GM13976 (cell line): ENCODE measurements at places on chromosomes 16 and 17.

DNA sequence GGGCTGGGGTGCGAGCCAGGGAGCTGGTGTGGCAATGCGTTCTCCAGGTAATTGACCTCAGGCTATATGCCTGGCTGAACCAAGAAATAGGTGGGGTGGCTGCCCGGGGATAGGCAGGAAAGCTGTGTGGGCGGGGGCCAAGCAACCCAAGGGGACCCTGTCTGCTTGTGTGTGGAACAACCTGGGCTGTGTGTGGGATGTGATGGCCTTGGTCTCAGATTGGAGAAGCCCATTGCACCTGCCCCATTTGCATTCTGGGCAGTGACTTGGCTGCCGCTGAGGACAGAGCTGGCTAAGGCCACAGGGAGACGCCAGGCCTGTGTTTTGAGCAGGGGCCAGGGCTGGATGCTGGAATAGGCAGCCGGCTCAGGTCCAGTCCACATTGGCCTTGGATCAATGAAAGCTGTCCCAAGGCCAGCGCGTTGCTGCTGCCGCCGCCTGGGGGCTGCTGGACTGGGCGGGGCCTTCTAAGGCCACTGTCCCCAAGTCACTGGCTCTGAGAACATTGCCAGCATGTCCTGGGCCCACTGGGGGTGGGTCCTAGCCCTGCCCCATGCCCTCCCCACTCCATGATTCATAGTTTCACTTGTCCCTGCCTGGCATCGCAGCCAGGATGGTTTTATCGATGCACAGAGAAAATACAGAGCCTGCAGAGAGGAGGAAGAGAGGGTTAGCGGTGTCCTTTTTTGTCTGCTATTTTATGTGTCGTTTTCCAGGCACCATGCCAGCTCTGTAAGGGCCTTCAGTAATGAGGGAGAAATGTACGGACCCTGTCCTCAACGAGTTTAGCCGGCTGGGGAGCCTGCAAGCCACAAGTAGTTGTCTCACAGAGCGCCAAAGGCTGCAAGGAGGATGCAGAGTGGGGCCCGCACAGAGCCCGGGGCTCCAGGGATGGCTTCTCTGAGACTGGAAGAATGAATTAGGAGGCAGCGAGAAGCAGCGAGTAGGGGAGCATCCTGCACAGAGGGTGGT is 43.9 kb downstream of the NKD1 start:
- DNase-seq: no peak

GRCh38 chr16:87575027-87575804 is 27.1 kb upstream of the JPH3 start:
- DNase-seq: no peak

DNA sequence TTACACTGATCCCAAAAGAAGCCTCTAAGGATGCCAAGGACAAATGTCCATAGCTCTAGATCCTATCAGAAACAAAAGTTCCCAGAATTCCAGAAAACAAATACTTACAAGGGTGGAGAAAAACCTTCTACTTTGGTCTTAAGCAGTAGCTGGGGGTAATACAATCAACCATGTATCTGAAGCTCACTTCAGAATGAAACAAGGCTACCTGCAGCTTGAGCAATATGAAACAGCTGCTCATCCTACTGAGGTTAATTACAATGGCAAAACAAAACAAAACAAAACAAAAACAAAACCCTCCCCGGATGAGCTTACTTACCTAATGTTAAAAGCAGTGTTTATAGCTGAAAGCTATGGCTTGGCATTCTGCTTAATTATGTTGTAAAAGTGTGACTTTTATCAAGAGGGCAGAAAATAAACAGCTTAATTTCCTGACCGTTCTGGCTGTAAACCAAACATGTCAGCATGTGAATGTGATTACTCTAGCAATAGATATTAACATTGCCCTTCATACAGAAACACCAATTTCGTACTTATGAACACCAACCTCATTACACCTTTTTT is 10.5 kb downstream of the PDZD9 start:
- no peak for DNase-seq

DNA sequence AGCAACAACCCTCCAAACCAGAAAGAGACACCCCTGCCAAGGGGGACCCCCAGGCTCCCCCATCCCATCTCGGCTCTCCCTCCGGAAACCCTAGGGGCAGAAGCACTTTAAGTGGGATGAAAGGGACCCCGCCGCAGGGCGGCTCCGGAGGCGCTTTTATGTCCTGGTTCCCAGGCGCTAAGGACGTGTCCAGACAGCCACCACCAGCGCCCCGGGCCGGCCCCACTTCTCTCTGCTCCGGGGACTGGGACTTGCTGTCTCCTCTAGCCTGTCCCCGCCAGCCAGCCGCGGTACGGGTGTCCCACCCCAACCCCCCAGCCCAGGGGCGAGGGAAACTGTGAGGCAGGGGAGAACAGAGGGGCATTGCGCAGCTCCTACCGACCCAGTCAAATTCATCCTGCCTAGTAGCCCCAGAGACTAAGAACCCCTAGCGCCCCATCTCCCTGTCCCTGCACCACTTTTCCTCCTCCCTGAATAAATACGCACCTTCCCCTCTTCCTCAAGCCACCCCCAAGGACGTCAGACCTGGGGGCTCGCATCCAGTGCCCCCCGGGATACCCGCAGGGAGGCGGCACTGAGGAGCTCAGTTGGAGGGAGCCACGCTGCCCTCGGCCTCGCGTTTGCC is 4.1 kb downstream of the SP6 start:
- DNase-seq: no peak

- DNase-seq: no peak
Observed at GRCh38 chr16:26078716-26079355, 387.1 kb downstream of the HS3ST4 start.

DNA sequence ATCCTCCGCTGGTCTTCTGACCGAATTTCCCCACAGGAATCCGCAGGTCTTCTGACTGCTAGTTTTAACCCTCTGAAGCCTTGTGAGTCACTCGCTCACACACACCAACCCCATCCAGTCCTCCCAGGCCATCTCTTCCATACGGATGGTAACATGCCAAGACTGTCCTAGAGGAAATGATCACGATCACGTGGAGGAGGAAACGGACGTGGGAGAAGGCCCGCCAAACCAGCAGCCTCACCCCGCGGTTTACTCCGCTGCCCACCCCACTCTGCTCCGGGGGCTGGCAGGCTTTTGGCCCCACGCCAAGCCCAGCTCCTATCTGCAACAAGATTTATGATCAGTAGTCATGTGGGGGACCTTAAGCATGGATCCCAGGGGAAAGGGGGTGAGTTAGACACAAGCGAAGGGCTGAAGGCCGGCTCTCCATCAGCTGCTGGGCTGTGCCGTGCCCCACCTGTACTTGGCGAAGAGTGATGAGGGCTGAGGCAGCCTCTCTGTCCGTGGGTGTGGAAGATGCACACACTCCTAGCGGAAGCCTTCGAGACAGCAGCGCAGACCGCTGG is 1.5 kb upstream of the FAAP100 start:
- DNase-seq: no peak

GRCh38 chr17:50575581-50576210 is 15.2 kb downstream of the CACNA1G start:
- DNase-seq: no peak

- DNase-seq: no peak
Observed at GRCh38 chr16:84545114-84545737, 40.8 kb upstream of the MEAK7 start.

DNA sequence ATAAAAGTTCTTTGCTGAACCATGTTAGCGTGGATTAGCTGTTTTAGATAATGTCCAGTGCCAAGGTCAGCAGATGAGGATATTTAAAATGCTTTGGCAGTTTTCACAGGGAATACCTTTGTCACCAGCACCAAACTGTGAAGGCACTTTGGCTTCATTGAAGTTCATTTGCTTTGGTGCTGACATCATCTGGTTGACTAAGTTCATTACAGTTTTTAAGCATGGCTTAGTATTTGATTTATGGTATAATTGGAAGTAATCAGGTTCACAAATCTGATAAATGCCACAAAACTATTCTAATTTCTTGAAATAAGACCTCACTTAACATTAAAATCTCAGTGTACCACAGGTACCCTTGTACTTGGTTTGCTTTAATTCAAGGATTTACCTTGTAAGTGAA is 4.3 kb downstream of the GID4 start:
- DNase-seq: no peak

- no peak for DNase-seq
Observed at GRCh38 chr17:43528988-43529814, 16.9 kb downstream of the ETV4 start.

DNA sequence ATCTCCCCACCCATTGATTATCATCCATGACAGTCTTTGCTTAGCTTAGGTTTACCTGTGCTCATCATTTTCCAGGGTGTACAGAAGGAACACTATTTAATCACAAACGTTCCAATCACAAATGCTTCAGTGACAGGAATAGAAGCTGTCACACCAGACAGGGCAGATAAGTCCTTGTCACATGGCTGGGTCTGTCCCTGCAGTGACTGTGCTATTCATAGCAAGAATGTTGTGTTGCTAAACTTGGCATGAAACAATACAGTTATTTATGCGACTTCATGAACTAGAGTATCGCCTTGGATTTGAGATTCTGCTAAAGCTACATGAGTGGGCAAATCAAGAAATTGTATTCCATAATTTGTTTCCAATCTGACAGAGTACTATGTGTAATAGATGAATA is 108.4 kb downstream of the CDH13 start:
- DNase-seq: no peak
